ENCODE measurements at places on chromosomes 2 and 18. TPM values are rescaled to one million over a fixed set of nuclear protein-coding genes. Genes with fewer than 3 reads are reported as not detected.
A peak's percentile ranks its signal among the peaks of the same experiment; 100 is the strongest.

DNA sequence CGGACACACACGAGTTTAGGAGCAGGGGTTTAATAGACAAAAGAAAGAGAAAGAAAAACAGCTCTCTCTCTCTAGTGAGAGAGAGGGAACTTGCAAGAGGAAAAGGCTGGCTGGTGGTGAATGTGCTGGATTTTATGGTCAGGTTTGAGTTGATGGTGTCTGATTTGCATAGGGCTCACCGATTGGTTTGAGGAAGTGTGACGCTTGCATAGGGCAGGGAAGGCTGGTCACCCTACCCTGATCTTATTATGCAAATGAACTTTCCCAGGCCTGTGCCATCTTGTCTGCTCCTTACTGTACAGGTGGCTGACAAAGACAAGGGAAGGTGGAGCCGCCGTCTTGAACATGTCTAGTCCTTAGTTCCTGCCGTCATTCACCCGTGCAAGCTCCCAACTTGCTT, 408.9 kb downstream of the RIT2 start:
- DNase-seq = no peak

GKN2 gene
- not detected for total RNA-seq

MAP3K19 gene
- total RNA-seq = not detected

- no peak for DNase-seq
Measured at GRCh38 chr2:98917031-98917471, 19.0 kb downstream of the CRACDL start.

ALLC gene
- 5.7 TPM for total RNA-seq

PAX8 gene
- 2.2 TPM for total RNA-seq

GRCh38 chr2:227597998-227598397, 695 bp upstream of the SCYGR2 start:
- DNase-seq = no peak

REG3G gene
- total RNA-seq = not detected

DNA sequence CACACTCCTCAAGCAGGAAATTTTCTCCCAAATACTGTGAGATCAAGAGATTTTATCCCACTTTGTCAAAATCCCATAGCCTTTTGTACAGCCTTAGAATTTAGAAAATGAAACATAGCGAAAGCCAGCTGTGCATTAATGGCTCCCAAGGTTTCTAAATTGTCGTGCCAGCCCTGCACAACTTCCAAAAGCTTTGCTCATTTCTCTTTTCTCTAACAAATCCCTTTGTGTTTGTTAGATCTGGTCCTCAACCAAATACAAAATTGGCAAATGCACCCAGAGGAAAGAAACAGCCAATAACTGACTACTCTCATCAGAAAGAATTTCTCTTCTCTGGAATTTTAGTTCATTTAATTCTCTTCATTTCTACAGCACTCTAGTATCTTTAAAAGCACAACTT, 361.1 kb downstream of the INSIG2 start:
- DNase-seq = no peak

UNC80 gene
- 0.30 TPM for total RNA-seq

- no peak for DNase-seq
Measured at GRCh38 chr2:33984131-33984530, 385.0 kb upstream of the FAM98A start.

DNA sequence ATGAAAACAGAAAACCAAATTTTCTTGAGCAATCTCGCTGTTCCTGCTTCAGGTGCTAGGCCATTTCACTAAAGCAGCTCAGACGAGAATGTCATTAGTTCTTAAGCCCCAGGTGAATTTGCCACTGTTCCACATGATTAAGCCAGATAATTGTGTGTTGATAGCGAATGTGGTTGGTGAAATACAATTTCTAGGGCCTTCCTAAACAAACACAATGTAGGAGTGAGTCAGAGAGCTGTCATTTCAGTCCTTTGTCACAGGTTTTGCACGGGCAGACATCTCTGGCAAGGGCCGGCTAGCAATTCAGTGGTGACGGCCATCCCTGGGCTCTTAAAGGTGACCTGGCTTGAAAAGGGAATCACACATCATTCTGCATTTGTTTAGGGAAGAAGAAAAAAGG, 170.7 kb downstream of the TMEM182 start:
- no peak for DNase-seq

ACTG2 gene
- 20.1 TPM for total RNA-seq

DNA sequence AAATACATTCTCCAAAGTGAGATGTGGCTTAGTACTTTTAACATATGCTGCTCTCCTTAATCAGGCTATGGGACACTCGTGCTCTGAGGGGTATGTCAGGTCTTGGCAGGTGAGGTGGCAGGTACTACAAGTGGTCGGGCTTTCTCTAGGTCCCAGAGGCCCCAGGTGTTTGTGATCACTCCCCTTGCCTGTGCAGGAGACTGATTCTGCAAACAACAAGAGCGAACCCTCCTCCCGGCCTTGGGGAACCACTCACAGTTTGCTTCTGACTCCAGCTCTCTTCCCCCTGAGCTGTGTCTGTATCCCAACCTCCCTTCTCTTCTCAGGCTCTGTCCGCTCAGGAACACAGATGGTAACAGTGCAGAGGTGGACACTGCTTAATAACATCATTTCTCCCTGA, 48.1 kb downstream of the ATOH8 start:
- DNase-seq = no peak

DNA sequence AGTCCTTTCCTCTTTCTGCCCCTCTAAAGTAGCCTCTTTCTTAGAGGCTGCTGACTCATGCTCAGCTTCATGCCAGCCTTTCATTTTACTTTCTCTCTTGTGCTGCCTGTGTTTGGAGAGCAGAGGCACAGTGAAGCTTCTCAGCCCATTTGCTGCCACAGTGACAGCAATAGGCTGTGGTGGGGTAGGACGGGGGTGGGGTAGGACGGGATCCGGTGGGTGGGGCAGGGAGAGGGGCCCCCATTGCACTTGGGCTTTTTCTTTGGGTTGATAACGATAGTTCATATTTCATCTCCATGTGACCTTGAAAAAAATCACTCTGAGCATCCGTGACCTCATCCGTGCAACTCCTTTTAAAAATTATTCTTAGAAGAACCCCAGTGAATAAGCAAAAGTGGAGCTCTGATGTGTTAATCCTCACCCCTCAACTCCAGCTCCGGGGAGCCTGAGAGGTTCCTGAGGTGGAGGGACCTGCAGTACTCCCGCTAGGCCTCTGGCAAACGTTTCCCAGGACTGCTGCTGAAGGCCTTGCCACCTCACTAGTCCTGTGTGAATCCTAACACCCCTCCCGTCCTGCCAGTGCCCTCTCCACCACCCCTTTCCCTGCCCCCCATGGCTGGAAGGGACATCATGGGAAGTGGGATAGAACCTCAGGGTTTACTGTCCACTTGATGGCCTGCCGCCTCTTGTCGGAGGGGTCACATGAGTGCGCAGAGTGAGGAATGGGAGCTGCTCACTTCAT, 70.8 kb downstream of the INPP4A start:
- no peak for DNase-seq

DNA sequence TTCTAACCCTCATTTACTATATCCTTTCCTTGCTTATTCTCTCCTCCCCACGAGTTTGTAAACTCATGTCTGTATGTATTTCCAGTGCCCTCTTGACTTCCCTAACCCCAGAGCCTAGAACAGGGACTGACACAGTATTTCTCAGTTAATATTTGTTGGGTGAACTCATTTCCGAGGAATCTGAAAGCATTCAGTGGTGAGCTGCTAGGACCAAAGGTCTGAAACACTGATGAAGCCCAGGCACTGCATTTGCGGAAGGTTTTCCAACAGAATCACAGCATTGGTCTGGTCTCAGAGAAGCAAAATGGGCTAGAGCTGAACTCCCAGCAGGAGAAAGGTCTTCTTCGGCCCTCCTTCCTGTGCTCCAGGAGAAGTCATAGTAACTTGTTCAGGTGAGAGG, 56.8 kb downstream of the SOX11 start:
- DNase-seq = no peak

GRCh38 chr2:223057569-223057968, 5.6 kb downstream of the KCNE4 start:
- DNase-seq = no peak

RFTN2 gene
- total RNA-seq = 13.5 TPM

DNA sequence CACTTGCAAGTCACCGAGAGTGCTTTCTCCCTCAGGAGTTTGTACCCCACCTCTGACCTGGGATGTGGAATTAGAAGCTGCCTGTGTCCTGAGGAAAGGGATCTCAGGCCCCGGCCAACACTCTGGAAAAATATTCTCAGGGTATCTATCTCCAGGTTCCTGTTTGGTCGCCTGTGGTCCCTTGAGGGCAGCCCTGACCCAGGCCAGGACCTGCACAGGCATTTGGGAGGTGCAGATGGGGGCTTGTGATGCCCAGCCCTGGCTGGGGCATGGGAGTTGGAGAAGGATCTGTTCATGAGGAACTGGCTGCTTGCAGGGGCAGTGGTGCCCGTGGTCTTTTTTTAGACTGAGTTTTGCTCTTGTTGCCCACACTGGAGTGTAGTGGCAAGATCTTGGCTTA, 46.3 kb downstream of the MYCN start:
- DNase-seq = no peak

- DNase-seq = no peak
Measured at GRCh38 chr2:12032975-12033374, 286.5 kb downstream of the LPIN1 start.

DNA sequence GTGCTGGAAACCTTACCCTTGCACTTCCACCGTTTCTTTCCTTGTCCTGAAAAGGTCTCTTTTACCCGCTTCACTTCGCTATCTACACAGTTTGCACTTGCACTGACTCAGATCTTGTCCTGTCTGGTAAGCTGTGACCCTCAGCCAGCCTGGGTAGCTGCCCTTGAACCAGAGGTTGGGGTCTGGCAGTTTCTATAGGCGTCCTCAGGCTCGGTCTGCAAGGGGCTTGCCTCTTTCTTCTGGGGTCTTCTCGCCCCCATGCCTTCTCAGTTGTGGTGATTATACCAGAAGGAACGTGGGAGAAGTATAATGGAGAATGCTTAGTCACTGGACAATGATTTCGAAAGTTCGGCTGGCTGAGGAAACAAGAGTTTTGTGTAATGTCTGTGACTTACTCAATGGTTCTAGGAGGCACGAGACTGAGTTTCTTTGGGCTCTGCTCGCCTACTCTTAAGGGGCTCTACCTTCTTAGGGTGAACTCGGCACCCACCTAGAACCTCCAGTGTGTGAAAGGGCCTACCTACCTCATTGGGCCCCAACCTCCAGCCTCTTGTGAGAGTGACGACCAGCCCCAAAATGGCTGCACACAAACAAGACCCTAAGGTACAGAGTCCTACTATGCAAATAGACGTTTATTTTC, 6.9 kb upstream of the STAT1 start:
- peak; percentile 45 for DNase-seq

PLGLB1 gene
- not detected for total RNA-seq

- no peak for DNase-seq
Measured at GRCh38 chr2:33583194-33583938, 15.7 kb downstream of the FAM98A start.

DNA sequence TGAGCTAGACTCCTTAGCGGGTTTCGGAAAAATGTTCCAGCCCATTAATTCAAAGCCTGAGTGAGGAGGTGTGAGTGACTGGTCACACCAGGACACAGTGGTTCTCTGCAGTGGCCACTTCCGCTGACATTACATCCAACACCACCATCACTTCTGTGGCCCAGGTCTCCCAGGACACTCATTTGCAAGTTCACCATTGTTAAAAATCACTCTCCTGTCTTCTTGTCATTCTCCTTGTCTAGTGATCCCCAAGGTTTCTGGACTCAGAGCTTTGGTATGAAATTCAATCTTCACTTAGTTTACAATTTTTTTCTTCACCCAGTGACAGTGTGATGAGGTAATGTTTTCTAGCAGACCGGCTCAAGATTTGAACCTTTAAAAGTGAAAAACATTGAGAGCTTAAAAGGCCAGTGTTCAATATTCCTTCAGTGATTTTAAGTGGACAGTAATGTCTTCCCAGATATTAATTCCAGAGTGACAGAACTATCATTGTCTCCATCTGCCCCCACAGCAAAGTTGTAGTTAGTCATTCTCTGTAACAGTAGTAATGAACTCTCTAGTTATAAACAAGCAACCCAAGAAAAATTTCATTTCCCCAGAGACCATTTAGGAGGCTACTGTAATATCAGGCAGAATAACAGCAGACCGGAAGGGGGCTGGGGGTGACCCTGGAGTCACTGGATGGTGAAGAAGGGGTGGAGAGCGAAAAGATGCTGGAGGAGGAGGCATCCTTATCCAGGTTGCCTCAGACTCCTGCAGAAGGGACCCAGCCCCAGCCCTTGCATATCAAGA, 164.9 kb downstream of the GFPT1 start:
- no peak for DNase-seq

CCDC150 gene
- 2.1 TPM for total RNA-seq

DNA sequence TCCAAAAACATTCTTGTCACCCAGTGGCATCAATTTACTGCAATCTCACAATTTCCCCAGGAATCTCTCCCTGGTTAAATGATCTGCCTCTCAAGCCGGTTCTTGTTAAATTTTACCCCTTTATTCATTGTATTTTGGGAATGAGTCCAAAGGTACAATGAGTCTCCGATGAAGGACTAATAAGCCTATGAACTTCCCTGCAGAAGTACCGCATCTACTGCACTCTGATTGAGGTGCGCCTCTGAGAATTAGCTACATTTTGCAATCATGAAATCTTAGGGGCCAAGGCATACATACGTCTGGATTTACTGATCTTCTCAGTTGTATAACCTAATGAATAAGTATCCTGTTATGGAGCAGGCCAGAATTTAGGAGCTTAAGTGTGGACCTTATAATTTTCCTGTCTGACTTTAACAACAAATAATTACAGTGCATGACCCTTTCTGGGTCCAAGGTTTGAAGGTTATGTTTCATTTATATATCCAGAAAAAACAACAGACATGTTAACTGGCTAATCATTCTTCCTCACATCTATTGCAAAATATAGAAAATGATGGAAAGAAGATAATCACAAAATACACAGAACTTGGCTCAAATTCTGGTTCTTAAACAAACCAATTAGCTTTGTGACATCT, 261.8 kb upstream of the NRXN1 start:
- no peak for DNase-seq

DNA sequence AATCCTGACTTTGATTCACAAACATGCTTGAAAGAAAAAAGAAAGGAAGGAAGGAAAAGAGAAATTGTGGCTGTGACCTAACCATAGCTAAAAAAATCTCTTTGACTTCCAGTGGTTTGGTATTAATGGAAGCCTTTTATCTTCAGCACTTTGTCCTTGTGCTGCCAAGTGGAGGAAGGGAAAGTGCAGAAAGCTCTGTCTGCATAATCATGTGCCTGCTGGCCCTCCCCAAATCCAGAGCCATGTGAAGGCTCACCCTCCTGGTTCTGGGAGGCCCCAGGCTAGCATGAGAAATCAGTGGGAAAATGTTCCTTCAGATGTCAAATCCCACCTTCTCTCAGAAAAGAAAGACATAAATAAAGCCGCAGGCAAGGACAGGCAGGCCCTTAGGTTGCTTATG, 48.3 kb upstream of the BMPR2 start:
- DNase-seq = no peak

DNA sequence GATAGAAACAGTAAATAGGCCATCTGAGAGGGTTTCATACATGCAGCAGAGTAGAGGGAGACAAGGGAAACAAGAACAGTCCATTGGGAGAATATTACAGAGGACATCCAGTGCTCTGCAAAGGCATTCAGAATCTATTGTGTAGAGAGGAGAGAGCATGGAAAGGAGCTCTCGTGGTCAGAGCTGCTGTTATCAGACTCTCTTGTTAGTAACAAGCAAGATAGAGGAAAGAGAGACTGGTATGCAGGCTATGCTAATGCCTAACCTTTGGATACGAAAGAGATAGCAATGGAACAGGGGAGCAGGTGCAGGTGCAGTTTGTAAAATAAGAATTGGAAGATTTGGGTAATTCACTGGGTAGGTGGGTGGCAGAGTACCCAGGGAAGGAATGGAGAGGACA, 855.9 kb downstream of the CNTNAP5 start:
- DNase-seq = no peak

GRCh38 chr2:15307526-15307925, 253.6 kb downstream of the NBAS start:
- no peak for DNase-seq
